Natural killer cell treated with Interleukin-12 subunit alpha and Interleukin-12 subunit beta and Interleukin-15 and Interleukin-18, amount 100 ng/mL, for 72 hours (primary cell): ENCODE measurements at places on chromosomes 11 and 22. TPM values are rescaled to one million over a fixed set of nuclear protein-coding genes. Genes with fewer than 3 reads are reported as not detected.

RIMBP3C gene
- 1.4 TPM for total RNA-seq

ZP1 gene
- total RNA-seq = not detected

DNA sequence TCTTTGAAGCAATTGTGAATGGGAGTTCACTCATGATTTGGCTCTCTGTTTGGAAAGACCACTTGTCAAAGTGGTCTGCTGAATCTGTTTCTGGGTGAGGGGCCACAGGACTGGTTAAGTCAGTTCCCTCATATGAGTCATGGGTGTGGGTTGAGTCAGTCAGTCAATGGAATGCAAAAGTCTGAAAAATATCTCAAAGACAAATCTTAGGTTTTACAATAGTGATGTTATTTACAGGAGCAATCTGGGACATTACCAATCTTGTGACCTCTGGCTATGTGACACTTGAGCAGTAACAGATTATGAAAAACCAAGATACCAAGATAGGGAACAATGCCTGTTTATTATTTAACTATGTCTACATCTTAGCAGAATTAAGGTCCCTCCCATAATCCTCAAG is 311.6 kb downstream of the AASDHPPT start:
- H3K27ac ChIP-seq = no peak overlapping the region
- H3K4me1 ChIP-seq = no peaks in the 10 kb centered on the region
- H3K4me3 ChIP-seq = no peak overlapping the region
- H3K36me3 ChIP-seq = peaks cover 5% of the 10 kb centered on the region

DNA sequence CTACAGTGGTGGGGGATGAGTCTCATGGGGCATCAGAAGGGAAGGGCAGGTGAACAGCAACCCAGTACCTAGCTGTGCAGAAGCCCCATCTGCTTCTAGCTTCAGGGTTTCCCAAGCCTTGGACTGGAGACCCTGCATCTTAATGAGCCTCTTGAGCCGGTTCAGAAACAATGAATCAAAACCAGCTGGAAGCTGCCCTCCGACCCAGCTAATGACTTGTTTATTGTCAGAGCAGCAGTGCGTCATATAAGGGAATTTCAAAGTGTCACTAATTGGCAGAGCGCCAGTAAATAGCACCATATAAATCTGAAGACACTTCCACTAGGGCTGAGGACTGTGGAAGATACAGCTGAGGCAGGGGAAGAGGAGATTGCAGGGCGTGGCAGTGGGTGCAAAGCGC is 57.5 kb downstream of the RPUSD4 start:
- H3K4me3 ChIP-seq = no peak overlapping the region
- peaks cover 7% of the 10 kb centered on the region for H3K27me3 ChIP-seq
- H3K27ac ChIP-seq = no peak overlapping the region
- peak; percentile 16 for DNase-seq
- H3K4me1 ChIP-seq = no peaks in the 10 kb centered on the region
- H3K36me3 ChIP-seq = peaks cover 7% of the 10 kb centered on the region

- H3K4me3 ChIP-seq = no peak overlapping the region
- H3K27ac ChIP-seq = no peak overlapping the region
- H3K4me1 ChIP-seq = no peaks in the 10 kb centered on the region
Measured at GRCh38 chr11:130370845-130371590, 56.3 kb upstream of the ZBTB44 start.

DNA sequence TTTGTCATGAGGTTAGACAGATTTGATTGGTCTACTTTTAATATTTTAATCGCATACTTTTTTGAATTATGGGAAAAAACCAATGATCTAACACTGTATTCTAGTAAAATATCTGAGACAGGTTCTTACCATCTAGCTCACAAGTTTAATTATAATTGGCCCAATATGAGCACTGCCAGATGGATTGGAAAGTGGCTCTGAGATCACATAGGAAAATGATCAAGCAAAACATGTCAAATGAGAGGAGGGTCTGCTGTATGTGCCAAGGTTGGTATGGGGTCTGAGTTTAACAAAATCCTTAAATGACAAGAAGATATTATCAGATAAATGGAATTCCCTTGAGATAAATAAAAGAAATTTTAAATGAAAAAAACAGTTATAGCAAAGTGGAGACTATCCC is 264.7 kb downstream of the TTC28 start:
- no peak overlapping the region for H3K27ac ChIP-seq
- no peak overlapping the region for H3K4me3 ChIP-seq
- H3K4me1 ChIP-seq = no peaks in the 10 kb centered on the region
- H3K27me3 ChIP-seq = peaks cover 14% of the 10 kb centered on the region
- H3K36me3 ChIP-seq = no peaks in the 10 kb centered on the region

PPP6R3 gene
- total RNA-seq = 189 TPM

DNA sequence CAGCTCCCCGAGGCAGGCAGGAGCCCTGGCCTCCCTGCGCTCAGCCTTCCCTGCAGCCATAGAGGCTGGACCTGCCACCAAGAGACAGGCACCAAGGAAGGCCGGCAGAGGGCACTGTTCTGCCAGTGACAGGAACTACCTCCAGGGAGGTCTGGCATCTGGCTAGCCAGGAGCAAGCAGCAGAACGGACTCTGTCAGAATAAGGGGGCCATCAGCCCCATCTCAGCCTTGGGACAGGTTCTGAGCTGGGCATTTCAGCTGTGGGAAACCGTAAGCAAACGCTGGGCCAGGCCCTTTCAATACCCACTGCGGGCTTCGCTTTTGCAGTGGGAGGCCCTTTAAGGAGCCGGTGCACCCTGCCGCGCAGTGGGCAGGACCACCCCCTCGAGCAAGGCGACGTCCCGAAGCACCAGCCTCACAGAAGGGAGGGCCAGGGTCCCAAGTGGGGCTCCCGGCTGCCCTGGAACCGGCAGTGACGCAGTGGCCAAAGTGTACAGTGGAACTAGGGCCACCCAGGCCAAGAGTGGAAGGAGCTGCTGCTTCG is 18.2 kb downstream of the IFT27 start:
- no peaks in the 10 kb centered on the region for H3K36me3 ChIP-seq
- no peak overlapping the region for H3K4me3 ChIP-seq
- peaks cover 11% of the 10 kb centered on the region for H3K27me3 ChIP-seq
- H3K4me1 ChIP-seq = no peaks in the 10 kb centered on the region
- peak; percentile 76 for DNase-seq

OR51I1 gene
- not detected for total RNA-seq
